ENCODE measurements at places on chromosomes 7 and 10. TPM values are rescaled to one million over a fixed set of nuclear protein-coding genes. Genes with fewer than 3 reads are reported as not detected.

The MTG1 gene
- 35.0 TPM for total RNA-seq

The EBLN1 gene
- total RNA-seq = not detected

The WNT8B gene
- not detected for total RNA-seq

The TRIM50 gene
- 0.13 TPM for total RNA-seq

The UBE2D1 gene
- 18.0 TPM for total RNA-seq

The FOXI2 gene
- total RNA-seq = 0.06 TPM

GRCh38 chr10:48463318-48464003, 141.4 kb downstream of the ARHGAP22 start:
- peak; percentile 86 for ATAC-seq

GRCh38 chr7:97022491-97023306, 1.9 kb downstream of the DLX5 start:
- ATAC-seq = no peak

- ATAC-seq = no peak
Measured at GRCh38 chr10:18279173-18279572, 138.9 kb downstream of the CACNB2 start.

- no peak for ATAC-seq
Measured at GRCh38 chr7:90383861-90384260, 19.4 kb upstream of the CLDN12 start.

- peak; percentile 8 for ATAC-seq
Measured at GRCh38 chr10:71312811-71313789, 6.0 kb upstream of the SLC29A3 start.

- peak; percentile 67 for ATAC-seq
Measured at GRCh38 chr7:133784486-133785001, 342.6 kb upstream of the LRGUK start.

DNA sequence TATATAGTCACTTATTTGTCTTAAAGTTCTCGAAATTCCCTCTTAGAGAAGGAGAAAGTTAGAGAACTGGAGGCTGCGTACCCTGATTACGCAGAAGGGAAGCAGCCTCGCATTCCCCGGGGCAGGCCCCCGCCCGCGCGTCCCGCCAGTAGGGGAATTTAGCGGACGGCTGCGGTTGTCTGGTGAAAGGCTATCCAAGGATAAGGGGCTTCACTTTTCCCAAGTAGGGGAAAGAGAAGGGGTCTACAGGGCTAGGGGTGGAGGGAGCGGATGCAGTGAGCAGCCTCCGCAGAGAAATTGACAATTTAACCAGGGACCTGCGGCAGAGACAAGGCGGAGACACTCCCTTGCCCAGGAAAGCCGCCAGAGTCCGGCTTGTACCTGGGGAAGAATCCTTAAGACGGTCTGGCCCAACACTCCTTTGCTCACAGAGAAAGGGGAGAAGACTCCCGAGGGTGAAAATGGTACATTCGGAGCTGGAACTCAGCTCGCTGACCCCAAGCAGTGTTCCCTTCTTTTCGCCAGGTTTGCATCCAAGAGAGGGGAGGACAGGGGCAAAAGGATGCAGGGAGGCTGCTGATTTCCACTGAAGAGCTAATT, 994 bp upstream of the MAGI2 start:
- ATAC-seq = peak; percentile 9

GRCh38 chr7:137836541-137836940, 10.2 kb downstream of the DGKI start:
- ATAC-seq = peak; percentile 17

DNA sequence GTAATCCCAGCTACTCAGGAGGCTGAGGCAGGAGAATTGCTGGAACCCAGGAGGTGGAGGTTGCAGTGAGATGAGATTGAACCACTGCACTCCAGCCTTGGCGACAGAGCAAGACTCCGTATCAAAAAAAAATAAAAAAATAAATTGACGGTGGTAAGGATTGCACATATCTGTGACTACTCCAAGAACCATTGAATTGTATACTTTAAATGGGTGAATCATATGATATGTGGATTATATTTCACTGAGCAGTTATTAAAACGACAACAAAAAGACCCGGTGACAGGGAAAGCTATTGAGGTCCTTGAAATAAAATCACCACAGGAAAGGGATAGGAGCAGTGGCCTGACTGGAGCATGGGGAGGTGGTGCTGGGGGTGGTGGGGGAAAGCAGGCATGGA, 31.2 kb upstream of the COMTD1 start:
- ATAC-seq = no peak

Data from motor neuron (in vitro differentiated cells).